NCI-H2107 (cell line): ENCODE measurements at places on chromosomes 5 and 9.

GRCh38 chr5:87074934-87075541 lies 192.6 kb upstream of the RASA1 start:
- no peak for DNase-seq

DNA sequence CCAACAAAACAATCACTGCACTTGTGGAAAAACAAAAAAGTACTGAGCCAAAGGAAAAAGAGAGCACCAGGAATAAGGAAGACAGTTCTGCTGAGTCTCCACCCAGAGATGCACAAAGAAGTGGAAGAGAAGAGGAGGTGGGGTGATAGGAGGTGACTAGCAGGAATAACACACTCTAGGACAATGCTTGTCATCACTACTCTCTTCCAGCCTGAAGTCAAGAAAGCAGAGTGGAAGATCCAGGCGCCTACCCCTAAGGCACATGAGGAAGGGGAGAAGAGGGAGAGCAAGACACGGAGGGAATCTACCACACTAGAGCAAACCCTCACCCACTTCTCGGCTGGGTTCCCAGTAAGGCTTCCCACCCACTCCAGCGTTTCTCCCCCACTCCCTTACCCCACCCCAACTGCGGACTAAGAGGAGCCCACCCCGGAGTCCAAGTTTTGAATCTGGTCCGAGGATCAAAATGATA lies 1.7 kb downstream of the SLIT3 start:
- DNase-seq: no peak

- no peak for DNase-seq
Measured at GRCh38 chr5:151750121-151750520, 8.3 kb downstream of the ATOX1 start.

- DNase-seq: no peak
Measured at GRCh38 chr9:96483733-96484390, 33.9 kb downstream of the HABP4 start.

GRCh38 chr9:6584881-6585597 lies 60.5 kb downstream of the GLDC start:
- no peak for DNase-seq

DNA sequence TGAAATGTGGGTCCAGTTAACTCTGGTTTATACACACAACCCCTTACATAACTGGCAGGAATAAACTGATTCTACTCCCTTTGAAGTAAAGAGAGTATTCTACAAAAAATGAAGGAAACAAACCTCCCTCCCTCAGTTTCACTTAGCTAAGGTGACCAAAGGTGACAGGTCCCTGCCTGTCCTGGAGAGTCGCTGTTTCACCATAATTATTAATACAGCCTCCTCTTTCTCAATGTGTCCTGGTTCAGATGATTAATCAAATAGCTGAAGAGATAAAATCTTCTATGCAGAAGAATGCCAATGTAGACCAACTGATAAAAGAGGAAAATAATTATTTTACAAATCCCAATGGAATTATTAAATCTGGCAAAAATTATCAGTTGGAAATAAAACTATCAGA lies 163.7 kb upstream of the GNA14 start:
- DNase-seq: no peak

GRCh38 chr5:41404757-41405156 lies 105.6 kb downstream of the PLCXD3 start:
- DNase-seq: no peak

GRCh38 chr5:122170620-122171019 lies 41.3 kb downstream of the ZNF474 start:
- no peak for DNase-seq

- DNase-seq: no peak
Measured at GRCh38 chr9:137320555-137321384, 18.7 kb upstream of the NRARP start.

- DNase-seq: no peak
Measured at GRCh38 chr5:74310997-74311930, 329.3 kb downstream of the ENC1 start.

- DNase-seq: no peak
Measured at GRCh38 chr9:96246267-96246671, 55.7 kb downstream of the HSD17B3 start.

- DNase-seq: no peak
Measured at GRCh38 chr9:81318571-81318970, 370.8 kb downstream of the TLE1 start.

DNA sequence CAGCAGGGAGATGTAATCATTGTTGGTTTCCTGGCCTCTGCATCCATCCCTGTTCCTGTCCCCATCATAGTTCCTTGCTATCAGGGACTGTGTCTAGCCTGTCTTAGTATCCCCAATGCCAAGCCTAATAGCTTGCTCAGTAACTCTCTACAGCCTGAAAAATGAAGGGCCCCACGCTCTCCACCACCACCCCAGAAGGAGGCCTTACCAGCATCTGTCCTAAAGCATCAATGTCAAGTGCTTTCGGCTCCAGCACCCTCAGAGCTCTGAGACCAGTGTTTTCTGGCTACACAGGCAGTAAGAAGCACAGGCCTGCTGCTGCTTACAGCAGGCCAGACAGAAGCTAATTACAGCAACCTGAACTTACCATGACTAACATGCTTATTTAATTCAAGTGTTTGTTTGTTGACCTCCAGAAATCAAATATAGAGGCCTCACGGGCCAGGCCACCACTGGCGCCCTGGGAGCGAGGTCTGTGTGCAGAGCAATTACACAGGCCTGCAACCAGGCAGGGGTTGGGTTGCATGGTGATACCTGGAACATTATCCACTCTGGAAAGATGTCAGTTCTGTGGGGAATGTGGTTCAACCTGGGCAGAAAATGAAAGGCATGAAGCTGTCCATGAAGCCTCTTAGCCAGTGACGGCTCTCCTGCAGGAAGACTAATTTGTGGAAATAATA lies 124.3 kb downstream of the SLC1A3 start:
- DNase-seq: no peak

- no peak for DNase-seq
Measured at GRCh38 chr5:138878437-138879235, 3.5 kb upstream of the LRRTM2 start.

DNA sequence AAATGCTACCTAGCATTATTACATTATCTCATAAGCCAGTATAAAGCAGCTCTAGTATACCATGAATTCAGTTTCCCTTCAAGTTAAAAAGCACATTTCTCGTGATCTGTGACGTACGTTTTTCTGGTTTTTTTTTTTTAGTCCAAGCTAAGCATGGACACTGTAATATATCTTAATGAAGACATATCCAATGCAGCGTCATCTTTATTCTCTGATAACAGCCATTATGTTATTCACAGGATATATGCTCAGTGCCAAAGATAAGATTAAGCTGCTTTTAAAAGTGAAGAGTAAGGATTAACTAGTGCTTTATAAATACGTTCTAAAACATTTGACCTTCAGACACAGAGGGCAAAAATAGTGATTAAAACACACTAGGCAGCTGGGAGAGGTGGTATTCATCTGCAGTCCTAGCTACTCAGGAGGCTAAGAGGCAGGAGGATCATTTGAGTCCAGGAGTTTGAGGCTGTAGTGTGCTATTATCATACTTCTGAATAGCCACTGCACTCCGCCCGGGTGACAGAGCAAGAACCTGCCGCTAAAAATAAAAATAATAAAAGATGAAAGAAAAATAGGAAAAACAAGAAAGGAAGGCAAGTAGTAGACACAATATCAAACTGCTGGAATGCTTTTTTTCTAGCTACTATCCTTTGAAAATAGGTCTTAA lies 7.7 kb downstream of the CSNK1A1 start:
- no peak for DNase-seq

GRCh38 chr5:169339869-169340268 lies 38.9 kb upstream of the SLIT3 start:
- DNase-seq: no peak

DNA sequence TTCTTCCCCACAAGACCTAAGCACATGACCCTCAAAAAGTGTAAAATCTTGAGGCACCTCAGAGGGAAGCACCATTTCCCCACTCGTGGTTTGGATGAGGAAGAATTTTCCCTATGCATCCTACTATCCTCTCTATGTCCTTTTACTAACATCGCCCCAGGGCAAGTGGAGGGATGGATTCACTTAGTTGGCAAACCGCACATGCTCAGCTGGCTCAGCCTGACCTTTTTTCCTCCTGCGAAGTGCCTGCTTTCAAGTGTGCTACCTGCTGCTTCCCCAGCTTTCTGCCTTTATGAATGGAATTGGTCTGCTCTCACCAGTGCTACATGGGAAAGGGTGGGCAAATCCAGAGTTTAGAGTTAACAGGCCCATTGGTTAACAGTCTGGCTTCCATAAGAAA lies 56.6 kb upstream of the IFNK start:
- DNase-seq: no peak

GRCh38 chr9:120078112-120078511 lies 501.9 kb downstream of the CDK5RAP2 start:
- no peak for DNase-seq

DNA sequence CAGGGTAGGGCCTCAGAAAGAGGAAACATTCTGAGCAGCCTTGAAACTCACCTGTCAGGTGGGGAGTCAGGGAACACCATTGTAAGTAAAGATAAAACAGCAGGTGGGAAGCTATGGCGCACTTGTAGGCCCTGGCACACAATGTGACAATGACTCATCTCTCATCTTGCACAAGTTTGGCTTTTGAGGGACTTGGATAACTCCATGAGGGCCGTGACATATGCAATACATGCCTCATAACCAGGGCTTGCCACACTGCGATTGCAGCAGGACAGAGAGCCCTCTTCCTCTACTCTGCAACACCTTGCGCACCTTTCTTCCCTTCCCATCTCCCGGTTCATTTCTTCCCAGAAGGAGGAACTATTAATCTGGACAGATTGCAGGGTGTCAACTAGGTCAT lies 144.9 kb downstream of the CEP120 start:
- no peak for DNase-seq

- no peak for DNase-seq
Measured at GRCh38 chr5:26833596-26833995, 204.8 kb downstream of the CDH9 start.

GRCh38 chr5:91150234-91150633 lies 232.9 kb downstream of the ARRDC3 start:
- no peak for DNase-seq

DNA sequence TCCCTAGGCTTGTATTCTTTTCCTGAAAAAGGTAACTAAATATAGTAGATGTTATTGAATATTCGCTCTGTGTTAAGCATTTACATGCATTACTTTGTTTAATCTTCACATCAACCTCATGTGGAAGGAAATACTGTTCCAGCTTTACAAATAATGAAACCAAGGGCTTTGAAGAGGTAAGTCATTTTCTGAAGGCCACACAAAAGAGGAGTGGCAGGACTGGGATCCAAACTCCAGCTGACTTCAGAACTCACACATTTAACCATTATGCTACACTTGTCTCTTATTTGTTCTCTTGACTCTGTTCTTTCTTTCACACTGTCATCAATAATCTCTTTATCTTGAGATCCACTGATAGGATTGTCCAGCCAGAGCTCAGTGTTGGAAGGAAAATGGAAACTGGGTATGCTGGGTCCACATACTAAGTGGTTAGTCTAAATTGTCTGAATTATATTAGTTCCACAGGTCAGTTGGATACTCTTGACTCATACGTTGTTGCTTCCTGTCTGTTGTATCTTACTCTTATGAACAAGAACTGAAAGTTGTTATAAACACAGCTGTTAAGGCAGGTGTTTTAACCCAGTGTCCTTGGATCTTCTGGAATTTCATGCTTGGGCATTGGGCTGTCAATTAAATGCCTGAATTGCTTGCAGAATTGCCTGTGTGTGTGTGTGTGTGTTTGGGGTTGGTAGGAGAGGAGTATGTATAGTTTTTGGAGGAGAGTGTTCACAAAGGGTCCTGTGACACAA lies 65.6 kb downstream of the TLE4 start:
- no peak for DNase-seq

GRCh38 chr5:33341351-33341750 lies 99.4 kb upstream of the TARS1 start:
- DNase-seq: no peak

GRCh38 chr9:22307013-22307711 lies 139.5 kb upstream of the DMRTA1 start:
- peak; percentile 48 for DNase-seq

DNA sequence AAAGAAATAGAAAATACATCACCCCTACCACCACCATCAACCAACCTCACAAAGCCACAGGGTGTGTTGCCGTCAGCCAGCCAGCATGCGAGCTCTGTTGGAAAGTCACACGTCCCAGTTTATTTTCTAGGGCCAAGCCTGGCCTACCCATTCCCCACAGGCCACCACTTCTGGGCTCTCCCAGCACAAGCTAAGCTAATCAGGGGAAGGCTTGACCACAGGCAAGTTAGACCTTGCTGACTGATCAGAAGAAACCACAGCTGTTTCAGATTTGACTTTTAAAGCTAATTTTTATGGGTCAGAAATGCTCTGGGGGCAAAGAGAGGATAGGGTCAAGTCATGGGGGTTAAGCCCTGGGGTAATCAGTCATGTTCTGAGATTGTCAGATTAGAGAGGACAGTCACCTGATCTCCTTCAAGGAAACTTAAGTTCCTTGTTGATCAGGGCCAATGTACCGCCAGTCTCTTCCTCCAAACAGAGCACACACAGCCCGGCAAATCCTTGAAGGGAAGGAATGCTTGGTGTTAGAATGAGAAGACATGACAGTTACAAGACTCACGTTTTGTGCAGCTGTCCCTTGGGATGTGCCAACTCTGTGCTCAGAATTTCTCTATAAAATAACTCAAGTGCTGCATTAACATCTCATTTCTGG lies 7.6 kb downstream of the SHB start:
- DNase-seq: no peak

- no peak for DNase-seq
Measured at GRCh38 chr9:107054146-107054545, 191.2 kb downstream of the ZNF462 start.

GRCh38 chr5:139105621-139106071 lies 92.5 kb downstream of the SIL1 start:
- DNase-seq: peak; percentile 24

DNA sequence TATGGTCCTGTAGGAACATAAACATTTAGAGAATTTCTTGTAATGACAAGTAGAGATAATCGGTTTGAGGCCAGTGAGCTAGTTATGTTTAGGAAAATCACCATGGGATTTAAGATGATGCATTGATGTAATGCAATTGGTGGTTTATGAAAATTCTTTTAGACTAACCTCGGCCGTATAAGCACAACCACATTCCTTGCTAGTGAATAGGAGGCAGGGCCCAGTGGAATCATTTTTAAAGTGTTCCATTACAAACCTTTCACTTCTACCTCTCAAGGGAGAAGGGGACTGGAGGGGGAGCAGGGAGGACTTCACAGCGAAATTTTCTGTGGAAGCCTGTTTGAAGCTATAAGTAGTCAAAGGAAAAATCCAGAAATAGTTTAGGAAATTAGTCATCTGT lies 71.8 kb upstream of the NFIL3 start:
- no peak for DNase-seq

- peak; percentile 3 for DNase-seq
Measured at GRCh38 chr9:119026120-119026519, 343.1 kb downstream of the BRINP1 start.

DNA sequence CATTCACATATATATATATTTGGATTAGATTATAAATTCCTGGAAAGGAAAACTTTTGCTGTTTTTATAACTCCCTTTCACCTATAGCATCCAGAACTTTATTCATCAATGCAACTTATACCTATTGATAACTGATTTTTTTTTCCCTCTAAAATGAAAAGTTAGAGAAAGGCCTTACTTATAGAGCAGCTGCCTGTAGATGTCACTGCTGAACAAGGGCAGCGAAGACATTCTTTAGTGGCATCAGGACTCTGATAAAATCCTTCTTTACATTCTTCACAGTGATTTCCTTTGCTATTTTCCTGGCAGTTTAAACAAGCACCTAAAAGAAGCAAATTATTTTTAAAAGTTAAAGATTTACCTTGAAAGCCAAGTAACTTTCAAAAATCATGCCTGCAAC lies 32.3 kb upstream of the CDK5RAP2 start:
- no peak for DNase-seq
